Fibroblast of skin of left biceps (primary cell): ENCODE measurements at places on chromosomes 7 and 10.
A peak's percentile ranks its signal among the peaks of the same experiment; 100 is the strongest.

GRCh38 chr10:5538892-5539651, 14.3 kb downstream of the CALML3 start:
- DNase-seq, result no peak

- DNase-seq, result peak; percentile 100
Observed at GRCh38 chr7:107168233-107169119, at the start of gene HBP1. TSS of gene HBP1 (plus strand) at chr7:107169003. CDS start at chr7:107179894, 10,891 bp downstream.

DNA sequence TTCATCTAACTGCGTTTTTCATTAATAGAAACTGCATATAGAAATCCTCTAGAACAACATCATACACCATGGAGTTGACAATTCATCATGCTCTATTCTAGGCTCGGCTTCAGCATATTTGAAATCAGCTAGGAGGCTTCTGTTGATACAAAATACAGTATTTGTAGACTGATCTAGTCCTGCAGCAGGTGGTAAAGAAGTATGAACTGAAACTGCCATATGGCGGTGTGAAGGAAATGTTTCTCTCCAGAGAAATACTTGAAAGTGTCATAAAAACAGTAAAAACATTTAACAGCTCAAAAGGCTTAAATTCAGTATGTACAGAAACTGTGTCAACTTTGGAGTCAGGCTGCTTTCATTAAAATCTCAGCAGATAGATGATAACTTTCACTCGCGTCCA, 32.0 kb upstream of the MYO3A start:
- DNase-seq, result no peak

DNA sequence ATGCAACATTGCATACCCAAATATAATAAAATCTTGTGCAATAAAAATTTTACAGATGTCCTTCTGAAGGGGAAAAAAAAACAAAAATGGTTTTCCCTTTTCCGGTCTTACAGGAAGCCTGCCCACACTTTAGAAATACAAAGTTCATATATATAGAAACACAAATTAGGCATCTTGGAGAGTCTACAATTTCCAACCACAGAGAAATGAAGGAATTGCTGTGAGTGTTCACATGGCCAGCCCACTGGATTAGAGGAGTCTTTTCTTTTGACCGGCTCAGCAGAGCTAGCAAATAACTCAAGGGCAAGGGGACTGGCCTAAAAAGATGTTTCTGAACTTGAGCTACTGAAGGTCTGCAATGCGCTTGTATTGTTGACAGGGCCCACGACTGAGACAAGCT, 92.4 kb downstream of the GLI3 start:
- peak; percentile 72 for DNase-seq

GRCh38 chr10:2081501-2081900, 344.2 kb upstream of the ADARB2 start:
- DNase-seq, result no peak

DNA sequence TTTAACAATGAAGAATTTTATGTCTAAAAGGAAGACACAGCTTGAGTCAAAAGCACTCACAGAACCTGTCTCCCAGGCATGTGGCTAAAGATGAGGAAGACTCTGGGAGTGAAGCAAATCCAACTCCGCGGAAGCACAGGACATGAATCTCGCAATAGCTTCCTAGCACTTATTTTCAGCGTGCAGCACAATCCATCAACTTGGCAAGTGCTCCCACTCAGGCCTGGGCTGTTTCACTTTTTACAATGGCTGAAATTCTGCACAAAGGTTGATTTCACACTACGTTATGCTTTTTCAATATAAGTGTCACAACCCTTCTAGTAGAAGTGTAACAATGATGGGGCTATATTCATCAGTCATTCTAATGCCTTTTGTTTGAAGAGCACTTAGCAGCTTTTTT, 180.2 kb downstream of the XPNPEP1 start:
- DNase-seq, result no peak

DNA sequence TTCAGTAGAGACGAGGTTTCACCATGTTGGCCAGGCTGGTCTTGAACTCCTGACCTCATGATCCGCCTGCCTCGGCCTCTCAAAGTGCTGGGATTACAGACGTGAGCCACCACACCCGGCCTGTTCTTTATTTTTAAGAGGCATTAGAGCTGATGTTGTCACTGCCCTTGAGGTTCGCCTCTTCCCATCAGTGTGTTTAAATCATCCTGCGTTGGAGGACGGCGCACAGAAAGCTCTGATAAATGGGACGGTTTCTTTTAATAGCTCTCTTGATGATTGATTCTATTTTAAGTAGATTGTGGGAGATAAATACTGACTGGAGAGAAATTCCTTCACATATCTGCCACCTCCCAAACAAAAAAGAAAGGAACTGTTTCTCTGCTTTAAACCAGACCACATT, 29.0 kb downstream of the UPP1 start:
- no peak for DNase-seq

GRCh38 chr7:47393406-47393805, 188.5 kb downstream of the TNS3 start:
- DNase-seq, result no peak

GRCh38 chr7:34073676-34074075, 168.3 kb downstream of the BMPER start:
- no peak for DNase-seq

GRCh38 chr7:115722302-115722977, 308.1 kb downstream of the TFEC start:
- DNase-seq, result no peak
